ENCODE measurements at places on chromosomes 7 and 10.

DNA sequence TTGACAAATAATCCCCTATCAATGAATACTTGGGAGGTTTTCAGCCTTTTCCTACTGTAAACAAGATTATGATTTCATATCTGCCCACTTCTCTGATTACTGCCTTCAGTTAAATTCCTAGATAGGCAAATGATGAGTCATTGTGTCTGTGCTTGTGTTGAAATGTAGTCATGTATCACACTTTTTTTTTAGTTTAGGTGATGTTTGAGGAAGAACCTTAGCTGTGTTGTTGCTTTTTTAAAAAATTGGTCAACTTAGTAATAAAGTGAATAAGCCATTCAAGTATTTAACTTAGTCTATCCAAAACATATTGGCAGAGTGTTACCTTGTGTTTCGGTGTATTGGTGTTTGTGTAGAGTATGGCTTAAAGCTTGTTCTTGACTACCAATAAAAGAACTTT, 60.0 kb downstream of the WAC start:
- no peak for DNase-seq

GRCh38 chr7:127417346-127417745, 24.8 kb upstream of the ZNF800 start:
- DNase-seq, result no peak

GRCh38 chr7:100546926-100547800, 8.2 kb downstream of the AGFG2 start:
- DNase-seq, result no peak

GRCh38 chr7:16347827-16348192, 73.5 kb downstream of the CRPPA start:
- DNase-seq, result no peak

GRCh38 chr7:78510580-78511188, 712.1 kb downstream of the PHTF2 start:
- DNase-seq, result no peak
